ENCODE measurements at places on chromosomes 11 and 22.

- DNase-seq: no peak
Observed at GRCh38 chr11:118560806-118561205, 4.9 kb downstream of the IFT46 start.

DNA sequence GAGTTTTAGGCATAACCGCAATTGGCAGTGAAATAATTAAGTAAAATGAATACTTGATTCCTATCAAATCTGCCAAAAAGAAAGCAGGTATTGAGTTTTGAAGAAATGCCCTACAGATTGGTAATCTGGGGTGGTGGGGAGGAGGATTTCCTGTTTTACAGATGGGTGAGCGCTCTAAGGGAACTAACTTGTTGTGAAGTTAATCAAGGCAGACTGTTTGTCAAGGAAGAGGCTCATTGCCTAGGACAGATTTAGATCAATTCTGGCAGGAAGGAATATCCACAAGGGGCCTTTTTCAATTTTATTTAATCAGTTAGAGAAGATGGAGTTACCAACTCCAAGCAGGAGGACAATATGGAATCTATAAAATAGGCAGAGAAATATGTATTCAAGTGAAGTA lies 271.5 kb upstream of the CCDC90B start:
- no peak for DNase-seq

- DNase-seq: no peak
Observed at GRCh38 chr11:2536440-2536989, 91.7 kb downstream of the KCNQ1 start.

DNA sequence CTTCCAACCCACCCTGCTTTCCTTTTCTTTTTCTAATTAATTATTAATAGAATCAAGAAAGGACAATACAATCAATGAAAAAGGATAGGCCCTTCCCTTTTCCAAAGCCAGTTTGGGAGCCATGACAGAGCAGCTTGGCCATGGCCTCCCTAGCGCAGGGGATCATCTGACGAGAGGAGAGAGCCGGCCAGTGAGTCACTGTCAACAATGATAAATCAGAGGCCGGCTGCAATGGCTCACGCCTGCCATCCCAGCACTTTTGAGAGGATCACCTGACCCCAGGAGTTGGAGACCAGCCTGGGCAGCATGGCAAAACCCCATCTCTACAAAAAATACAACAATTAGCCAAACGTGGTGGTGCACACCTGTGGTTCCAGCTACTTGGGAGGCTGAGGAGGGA lies 27.5 kb upstream of the KRTAP5-7 start:
- no peak for DNase-seq

DNA sequence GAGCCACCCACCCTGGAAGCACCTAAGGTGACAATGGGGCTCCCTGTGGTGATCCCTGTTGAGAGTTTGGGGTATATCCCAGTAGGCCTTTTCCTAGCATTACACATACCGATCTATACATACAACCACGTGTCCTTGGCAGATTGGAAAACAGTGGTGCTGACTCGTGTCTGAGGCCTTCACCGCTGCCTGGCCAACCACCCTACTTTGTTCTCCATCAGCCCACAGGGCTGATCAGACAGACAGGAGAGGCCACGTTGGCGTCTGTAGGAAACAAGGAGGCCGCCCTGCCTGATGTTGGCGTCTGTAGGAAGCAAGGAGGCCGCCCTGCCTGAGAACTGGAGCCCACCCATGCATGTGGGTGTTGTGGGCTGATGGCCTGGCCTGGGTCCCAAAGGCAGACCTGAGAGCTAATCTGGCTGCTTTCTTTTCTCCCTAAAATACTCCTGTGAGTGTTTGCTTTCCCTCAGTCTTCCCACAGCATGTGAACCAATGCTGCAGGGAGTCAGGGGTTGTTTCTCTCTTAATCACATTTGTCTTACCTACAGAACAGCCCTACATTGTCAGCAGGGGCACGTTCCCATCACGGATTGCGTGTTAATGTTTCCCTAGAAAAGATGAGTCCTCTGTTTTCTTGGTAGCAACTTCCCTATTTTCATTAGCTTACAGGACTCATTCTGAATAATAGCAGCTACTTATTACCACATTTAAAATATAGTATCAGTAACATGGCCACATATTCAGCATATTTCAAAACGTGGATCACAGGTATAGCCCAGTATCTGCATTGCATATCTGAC lies 57.2 kb downstream of the SBF1 start:
- DNase-seq: no peak
